ENCODE measurements at places on chromosomes 1 and 21.

- no peak for DNase-seq
Measured at GRCh38 chr1:9437961-9438430, 101.3 kb upstream of the SLC25A33 start.

GRCh38 chr1:79006564-79006963, at the start of gene ADGRL4:
Gene ADGRL4 (minus strand): TSS chr1:79006730. CDS start chr1:79006654, 76 bp downstream.
- no peak for DNase-seq

DNA sequence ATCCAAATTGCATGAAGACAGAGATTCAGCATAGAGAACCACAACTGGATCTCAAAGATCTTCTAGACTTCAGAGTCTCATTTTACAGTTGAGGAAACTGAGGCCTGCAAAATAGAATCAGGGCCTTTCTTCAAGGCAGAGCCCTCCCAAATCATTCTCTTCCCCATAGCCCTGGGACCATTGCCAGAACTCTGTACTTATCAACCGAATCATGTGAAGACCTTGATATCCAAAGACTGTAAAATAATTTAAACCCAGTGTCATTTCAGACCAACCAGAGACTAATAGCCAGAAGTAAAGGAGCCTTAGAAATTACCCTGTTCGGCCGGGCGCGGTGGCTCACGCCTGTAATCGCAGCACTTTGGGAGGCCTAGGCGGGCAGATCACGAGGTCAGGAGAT, 90.1 kb downstream of the DTL start:
- no peak for DNase-seq

GRCh38 chr1:217535601-217536377, 95.1 kb downstream of the GPATCH2 start:
- DNase-seq: no peak

DNA sequence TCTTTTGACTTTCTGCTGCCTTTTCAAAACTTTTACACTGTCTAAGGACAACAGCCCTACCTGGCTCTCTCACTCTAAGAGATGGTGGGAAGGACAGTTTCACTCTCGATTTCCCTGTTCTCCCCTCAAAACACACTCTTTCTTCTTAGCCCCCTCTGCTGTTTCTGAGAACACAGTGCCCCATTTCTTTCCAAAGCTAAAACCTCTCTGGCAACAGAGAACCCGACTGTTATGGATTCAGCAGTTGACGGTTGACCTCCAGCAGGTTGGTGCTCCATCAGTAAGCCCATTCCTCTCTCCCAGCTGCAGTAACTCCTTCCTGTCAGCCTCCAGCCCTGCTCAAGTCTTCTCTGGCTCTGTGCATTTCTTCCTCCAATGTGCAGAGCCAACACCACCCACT, 88.2 kb upstream of the ABCD3 start:
- DNase-seq: no peak

All from stimulated activated CD8-positive, alpha-beta memory T cell treated with anti-CD3 and anti-CD28 coated beads, Interleukin-15, amount 100 ng/mL, for 24 hours (primary cell).